ENCODE measurements at places on chromosomes 7 and 10.
A peak's percentile ranks its signal among the peaks of the same experiment; 100 is the strongest.

GRCh38 chr7:101903515-101903868 is 86.1 kb downstream of the CUX1 start:
- DNase-seq = no peak

DNA sequence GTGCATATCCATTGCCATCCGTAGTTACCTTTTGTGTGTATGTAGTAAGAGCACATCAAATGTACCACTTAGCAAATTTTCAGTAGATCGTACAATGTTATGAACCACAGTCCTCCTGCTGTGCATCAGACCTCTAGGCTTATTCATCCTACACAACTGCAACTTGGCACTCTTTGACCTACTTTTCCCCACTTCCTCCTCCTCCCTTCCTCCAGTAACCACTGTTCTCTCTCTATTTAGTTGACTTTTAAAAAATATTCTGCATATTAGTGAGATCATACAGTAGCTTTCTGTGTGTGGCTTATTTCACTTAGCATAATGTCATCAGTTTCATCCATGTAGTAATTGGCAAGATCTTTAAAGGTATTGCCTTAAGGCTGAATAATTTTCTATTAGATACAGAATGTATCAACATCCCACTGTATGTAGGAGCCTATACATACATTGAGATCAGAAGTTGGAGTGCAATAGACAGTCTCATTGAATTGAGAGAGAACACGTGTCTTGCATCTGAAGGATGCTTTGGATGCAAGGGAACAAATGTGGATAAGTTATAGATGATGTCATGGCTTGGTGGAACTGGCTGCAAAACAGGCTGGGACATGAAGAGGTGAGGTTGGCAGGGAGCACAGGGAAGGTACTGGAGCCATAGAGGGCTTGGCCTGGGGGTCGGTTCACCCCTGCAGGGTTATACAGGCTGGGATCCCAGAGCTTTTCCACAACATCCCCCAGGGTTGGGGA is 83.0 kb upstream of the FAM180A start:
- no peak for DNase-seq

DNA sequence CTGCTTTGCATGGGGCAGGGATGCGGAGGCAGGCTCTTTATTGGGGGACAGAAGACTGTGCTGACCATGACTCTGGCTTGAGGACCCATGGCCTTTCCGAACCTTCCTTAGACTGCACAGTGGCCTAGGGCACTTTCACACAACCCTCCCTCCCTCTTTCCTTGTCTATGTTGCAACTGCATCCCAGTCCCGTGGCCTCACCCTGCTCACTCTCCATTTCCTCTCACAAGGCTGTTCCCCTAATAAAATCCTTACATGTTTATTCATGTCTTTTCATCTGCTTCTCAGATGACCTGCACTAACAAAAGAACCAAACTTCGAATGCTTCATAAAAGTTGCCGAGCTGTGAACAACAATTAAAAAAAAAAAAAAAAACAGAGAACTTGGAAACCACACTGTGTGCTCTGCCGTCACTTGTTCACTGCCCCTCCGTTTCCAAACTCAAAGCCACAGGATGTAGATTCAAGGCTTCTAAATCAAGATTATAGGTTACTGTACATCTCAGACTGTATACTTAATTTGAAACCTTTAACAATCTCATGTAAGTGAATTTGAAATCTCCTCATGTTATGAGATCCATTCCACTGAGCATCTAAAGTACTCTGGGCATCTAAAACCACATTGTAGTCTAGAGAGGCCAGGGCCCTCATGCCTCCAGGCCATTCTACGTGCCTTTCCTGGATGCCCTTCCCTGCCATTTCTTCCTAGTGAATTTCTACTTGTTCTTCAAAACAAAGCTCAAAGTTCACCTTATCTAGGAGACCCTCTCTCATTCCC is 265.9 kb downstream of the SNX13 start:
- DNase-seq = no peak

DNA sequence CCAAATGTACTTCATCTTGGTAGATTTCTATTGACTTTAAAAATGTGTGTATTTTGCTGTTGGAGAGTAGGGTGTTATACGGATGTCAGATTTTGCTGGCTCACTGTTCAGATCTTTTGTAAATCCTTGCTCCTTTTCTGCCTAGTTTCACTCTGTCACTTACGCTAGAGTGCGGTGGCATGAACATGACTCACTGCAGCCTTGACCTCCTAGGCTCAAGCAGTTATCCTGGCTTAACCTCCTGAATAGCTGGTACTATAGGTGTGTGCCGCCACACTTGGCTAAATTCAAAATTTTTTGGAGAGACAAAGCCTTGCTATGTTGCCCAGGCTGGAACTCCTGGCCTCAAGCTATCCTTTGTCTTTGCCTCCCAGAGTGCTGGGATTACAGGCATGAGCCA is 29.4 kb downstream of the BMS1 start:
- no peak for DNase-seq

- no peak for DNase-seq
Observed at GRCh38 chr10:118057361-118057760, 10.6 kb upstream of the RAB11FIP2 start.

DNA sequence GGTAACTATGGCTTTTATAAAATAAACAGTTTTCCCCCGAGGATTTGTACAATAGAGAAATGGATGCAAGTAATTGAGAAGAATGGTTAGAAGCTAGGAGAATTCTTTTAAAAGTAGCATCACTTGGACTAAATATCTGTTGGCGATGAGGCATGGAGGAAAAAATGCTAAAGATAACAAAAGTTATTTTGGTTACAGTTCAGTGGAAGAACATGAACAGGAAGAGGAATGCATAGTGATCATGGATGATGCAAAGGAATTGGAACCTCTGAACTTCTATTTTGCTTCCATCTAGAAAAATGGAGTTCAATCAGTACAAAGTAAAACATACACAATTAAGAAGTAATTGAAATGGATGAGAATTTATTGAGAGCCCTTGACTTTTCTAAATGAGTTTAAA is 32.9 kb downstream of the ENTPD1 start:
- no peak for DNase-seq

- DNase-seq = peak; percentile 97
Observed at GRCh38 chr7:44748045-44748947, at the start of gene ZMIZ2. Gene ZMIZ2, plus strand, starts transcription at chr7:44748847. Its CDS starts 7,403 bp downstream, at chr7:44756250.

GRCh38 chr10:58064714-58065528 is 202.8 kb downstream of the IPMK start:
- peak; percentile 70 for DNase-seq

- no peak for DNase-seq
Observed at GRCh38 chr7:25117226-25118047, 7.6 kb downstream of the CYCS start.

DNA sequence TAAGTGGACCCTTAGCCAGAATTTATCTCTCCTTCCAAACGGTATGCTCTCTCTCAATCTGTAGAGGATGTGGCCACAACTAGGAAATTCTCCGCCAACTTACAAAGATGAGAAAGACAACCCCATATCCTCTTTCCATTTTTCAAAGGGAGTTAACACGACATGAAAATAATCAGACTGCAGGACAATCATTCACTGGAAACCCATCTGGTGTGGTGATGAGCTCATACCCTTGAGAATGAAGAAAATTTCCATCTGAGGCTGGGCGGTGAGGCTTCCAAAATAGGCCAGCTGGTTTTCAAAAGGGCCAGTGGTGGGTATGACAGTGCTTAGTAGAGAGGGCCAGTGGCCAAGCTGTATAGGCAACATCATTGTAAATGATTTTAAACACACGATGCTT is 369.6 kb downstream of the FRMD4A start:
- peak; percentile 75 for DNase-seq

DNA sequence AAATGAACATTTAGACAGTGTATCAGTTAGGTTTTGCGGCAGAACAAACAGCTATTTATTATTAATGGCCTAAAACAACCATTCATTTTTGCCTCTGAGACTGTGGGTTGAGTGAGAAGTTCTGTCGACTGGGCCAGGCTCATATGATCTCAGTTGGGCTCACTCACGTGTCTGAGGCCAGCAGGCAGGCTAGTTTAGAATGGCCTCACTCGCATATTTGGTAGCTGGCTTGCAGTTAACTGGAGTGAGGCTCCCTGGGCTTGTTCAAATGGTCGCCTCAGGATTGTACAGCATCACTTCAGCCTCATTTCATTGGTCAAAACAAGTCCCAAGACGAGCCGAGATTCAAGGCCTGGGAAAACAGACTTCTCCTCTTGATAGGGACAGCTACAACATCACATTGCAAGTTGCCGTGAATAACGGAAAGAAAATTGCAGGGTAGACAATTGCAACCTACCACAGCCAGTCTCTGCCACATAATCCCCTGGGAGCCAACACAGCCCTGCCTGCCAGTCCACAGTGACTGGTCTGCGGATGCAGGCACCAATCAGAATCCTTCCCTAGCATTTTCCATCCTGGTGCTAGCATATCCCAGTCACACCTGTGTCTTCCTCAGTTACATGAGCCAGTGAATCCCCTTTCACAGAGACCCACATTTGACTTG is 23.1 kb upstream of the PPIF start:
- DNase-seq = no peak

DNA sequence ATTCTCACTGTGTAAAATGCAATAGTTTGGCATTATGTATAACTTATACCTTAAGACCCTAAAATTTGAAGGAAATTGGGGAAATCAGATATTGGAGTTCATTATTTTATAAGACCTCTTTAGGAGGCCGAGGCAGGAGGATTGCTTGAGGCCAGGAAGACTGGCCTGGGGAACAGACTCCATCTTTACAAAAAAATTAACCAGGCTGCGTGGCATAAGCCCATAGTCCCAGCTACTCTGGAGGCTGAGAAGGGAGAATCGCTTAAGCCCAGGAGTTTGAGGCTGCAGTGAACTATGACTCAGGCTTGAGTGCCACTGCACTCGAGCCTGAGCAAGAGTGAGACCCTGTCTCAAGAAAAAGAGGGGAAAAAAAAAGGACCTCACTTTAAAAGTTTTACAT is 14.0 kb upstream of the PBLD start:
- DNase-seq = no peak

GRCh38 chr7:98700533-98700932 is 83.4 kb downstream of the NPTX2 start:
- no peak for DNase-seq

DNA sequence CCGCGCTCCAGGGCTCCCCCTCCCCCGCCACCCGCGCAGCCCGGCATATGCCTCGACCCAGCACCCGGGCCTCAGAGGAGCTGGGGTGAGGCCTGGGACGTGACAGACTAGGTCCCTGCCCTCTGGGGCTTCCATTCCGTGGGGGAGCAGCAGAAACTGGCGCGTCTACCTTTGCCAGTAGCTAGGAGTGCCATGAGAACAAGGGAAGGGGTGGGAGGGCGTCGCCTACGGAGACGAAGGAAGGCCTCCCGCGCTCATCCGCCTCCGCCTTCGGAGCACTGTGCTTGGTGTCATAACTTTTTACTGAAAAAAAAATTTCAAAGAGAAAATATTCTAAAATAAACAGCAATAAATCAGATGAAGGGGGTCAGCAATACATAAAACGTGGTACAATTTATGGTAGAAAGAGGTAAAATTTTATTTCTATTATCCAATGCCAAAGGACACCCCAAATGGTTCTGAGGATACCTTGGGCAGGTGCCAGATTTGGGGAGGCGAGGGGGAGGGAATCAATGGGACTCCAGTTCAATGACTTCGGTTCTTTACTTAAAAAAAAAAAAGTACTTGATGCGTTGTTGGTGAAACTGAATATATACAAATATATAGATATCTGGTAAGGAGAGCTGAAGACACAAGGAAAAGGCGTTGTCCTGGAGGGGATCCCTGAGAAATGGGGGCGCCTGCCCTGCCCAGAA is 35.1 kb upstream of the GRID1 start:
- DNase-seq = no peak

DNA sequence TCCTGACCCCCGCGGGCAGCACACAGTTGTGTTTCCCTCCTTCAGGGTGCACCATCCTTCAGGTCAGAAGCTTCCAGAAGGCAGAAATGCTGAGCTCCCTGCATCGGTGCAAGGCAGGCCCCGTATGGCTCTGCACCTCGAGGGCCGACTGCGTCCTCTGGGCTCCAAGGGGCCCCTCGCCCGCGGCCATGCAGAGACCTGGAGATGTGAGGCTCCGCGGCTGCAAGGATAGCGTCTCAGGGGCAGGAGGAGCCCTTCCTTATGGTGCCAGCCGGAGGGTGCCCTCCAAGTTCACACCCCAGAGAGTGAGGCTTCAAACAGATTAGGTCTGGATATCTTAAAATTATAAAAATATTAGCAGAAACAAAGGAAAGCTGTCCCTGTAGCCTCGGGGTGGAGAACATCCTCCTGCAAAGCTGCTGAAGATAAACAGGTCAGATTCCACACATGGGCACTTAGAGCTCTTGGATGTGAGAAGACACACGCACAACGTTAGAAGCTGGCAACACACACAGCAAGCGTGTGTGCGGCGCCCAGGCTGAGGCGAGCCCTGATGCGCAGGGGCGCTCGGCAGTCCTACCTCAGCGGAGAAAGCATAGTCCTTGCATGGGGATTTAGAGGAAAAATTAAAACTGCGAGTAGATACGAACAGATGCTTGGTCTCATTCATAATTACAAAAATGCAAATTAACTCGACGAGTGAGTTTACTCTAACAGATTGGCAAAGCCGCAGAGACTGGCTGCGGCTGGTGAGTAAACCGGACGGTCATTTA is 20.4 kb downstream of the KNDC1 start:
- DNase-seq = no peak

DNA sequence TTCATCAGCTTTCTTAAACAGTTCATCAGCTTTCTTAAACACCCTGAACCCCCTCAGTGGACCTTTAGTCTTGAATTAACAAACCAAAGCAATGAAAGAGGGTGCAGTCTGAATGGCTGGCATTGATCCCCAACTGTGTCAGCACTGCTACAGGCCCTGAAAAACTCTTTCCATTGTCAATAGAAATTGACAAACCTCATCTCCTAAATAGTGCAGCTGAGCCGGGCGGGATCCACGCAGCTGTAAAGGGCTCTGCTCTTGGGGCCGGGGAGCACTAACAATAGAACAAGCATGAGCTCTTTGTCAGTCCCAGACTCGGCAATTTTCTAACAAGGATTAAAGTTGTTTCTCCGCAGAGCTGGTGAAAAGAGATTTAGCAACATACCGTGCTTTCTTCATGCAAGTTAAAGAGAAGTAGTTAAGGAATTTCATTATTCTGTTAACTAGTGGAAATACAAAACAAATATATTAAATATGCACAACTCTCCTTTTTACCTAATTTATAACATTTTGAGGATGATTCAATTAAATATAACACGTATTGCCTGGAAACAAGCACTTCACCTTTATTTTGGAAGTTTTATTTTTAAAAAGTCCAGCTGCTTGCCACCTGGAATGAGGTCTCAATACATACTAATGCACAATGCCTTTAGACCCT is 24.7 kb upstream of the FEZF1 start:
- no peak for DNase-seq

GRCh38 chr7:116726149-116726548 is 54.2 kb downstream of the MET start:
- no peak for DNase-seq

GRCh38 chr10:33676606-33677339 is 342.3 kb upstream of the NRP1 start:
- no peak for DNase-seq

GRCh38 chr10:5547681-5547930 is 22.8 kb downstream of the CALML3 start:
- DNase-seq = no peak

- DNase-seq = no peak
Observed at GRCh38 chr7:21134631-21135030, 293.3 kb upstream of the SP4 start.

GRCh38 chr10:121927318-121927840 is 452 bp downstream of the ATE1 start:
- peak; percentile 64 for DNase-seq
